Natural killer cell treated with Interleukin-12 subunit alpha and Interleukin-12 subunit beta and Interleukin-15 and Interleukin-18, amount 100 ng/mL, for 72 hours (primary cell): ENCODE measurements at places on chromosomes 6 and 20. TPM values are rescaled to one million over a fixed set of nuclear protein-coding genes. Genes with fewer than 3 reads are reported as not detected.

Gene GCLC
- total RNA-seq: 16.2 TPM

DNA sequence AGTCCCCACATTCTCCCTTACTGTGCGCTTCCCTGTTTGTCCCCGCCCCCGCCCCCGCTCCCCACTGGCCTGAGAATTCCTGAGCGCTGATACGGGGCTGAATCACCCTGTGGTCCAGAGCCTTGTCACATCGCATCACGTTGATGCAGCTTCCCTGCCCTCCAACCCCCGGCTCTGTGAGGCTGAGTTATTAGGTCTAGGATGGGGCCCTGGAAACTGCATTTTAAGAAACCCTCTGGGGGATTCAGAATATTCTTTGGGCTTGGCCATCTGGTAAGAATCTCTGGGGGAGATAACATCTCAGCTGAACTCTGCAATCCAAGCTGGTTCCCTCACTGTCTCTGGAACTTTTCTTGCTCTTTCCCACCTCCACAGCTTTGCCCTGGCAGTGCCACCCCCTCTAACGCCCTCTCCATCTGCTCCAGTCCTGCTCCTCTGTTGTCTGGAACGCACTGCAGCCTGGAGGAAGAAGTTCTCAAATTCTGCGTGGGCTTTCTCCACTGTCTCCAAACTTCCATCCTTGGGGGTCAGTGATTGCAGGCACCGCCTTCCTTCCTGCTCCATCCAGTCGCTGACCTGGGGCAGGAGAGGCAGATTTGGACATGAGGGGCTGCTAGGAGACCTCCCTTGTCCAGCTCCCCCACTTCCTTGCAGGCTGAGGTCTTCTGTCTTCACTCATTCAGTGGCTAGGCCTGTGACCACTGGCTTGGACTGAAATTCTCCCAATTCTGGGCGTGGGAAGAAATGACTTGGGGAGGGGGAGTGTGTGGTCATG, 42.6 kb downstream of the KIAA1755 start:
- peak; percentile 20 for DNase-seq

GRCh38 chr6:154230393-154230792, 126.2 kb downstream of the IPCEF1 start:
- no peak for DNase-seq

DNA sequence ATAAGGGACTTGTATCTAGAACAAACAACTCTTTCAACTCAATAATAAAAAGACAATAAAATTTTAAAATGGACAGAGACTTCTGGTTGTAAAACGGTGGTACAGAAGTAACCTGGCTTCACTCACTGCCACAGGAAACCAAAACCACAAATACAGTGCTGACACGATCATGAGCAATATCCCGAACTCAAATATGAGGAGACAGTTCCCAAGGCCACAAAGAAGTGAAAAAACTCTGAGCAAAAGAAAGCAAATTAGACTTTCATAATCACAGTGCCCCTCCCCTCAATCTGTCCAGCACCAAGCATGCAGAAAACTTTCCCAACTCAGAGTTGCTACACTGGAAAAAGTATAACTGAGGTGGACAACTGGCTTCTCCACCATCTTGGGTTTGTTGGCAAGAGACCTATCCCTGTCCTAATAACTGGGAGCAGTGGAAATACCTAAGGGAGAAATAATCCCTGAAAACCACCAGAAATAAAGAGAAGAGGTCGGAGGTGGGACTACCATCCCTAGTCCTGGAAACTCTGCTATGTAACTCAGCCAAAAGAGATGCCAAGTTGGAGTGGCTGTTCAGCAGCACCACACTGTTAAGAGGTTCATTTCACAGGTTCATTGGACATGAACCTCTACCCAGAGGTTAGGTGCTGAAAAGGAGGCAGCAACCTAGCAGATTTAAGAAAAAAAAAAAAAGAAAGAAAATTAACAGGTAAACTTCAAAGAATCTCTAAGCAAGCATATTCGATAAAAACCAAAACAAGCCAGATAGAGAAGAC, 55.5 kb downstream of the REV3L start:
- no peak for DNase-seq

GRCh38 chr6:84253380-84253779, 25.9 kb upstream of the CEP162 start:
- DNase-seq: no peak
